ENCODE measurements at places on chromosomes 2 and 18.

- DNase-seq: no peak
Measured at GRCh38 chr2:234502919-234503285, 6.0 kb upstream of the ARL4C start.

GRCh38 chr2:55761526-55761925, 67.9 kb upstream of the PNPT1 start:
- DNase-seq: peak; percentile 88

DNA sequence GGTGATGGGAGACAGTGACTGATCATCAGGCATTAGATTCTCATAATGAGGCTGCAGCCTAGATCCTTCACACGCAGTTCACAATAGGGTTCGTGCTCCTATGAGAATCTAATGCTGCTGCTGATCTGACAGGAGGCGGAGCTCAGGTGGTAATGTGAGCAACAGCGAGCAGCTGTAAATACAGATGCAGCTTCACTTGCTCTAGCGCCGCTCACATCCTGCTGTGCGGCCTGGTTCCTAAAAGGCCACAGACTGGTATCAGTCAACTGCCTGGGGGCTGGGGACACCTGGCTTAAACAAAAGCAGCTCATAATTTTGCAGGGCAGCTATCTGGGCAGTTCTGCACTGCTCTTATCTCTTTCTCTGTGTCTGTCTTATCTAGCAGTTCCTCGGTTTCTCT, 20.4 kb upstream of the CD226 start:
- no peak for DNase-seq

DNA sequence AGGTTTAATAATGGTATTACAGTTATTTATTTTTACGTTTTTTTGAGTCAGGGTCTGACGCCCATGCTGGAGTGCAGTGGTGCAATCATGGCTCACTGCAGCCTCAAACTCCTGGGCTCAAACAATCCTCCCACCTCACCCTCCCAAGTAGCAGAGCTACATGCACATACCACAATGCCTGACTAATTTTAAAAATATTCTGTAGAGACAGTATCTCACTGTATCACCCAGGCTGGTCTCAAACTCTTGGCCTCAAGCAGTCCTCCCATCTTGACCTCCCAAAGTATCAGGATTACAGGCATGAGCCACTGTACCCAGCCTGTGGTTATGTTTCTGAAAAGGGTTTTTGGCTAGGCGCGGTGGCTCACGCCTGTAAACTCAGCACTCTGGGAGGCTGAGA, 120.8 kb downstream of the ESCO1 start:
- no peak for DNase-seq

GRCh38 chr2:207897541-207898353, 127.6 kb downstream of the PLEKHM3 start:
- no peak for DNase-seq

DNA sequence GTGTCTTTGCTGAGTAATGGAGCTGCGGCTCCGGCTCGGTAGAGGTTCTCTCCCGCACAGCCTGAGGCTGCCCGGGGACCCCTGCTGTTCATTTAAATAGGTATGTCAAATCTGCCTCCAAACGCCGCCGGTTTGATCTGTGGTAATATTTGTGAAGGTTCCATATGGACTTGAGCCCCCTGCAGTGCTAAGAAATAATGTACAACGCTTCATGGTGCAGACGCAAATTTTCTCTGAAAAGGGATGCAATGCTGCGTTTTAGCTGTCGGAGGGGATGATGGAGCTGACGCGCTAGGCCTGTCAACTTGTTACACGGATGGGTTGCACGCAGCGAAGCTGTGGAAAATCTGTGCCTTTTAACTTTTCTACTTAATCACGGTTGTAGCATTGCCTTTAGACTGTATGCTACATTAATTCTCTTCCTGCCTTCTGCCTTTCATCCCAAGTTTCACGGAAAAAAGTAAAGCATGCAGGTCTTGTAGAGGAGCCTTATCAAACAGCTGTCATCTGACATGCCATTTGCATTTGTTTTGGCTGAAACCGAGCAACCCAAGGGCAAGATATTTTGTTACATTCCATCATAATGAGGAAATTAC, 43.2 kb downstream of the MRPS9 start:
- DNase-seq: peak; percentile 45

- no peak for DNase-seq
Measured at GRCh38 chr18:6428851-6429395, 14.2 kb upstream of the L3MBTL4 start.

DNA sequence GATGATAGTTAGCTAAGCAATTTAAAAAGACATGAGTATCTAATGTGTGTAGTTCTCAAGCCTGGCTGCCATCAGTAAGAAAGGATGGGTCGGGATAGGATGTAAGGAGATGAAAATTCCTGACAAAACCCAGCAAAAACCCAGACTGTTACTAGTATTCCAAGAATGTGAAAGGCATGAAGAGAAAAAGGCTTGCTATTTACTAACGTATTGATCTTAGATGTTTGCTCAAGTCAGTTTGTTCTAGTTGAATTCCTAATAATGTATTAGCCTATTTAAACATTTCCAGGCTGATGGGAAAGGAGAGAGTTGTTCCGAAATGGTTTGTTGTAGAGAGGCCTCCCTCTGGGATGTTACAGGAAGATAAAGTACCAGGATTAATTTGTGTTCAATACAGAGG, 88.2 kb downstream of the ZNF532 start:
- no peak for DNase-seq

DNA sequence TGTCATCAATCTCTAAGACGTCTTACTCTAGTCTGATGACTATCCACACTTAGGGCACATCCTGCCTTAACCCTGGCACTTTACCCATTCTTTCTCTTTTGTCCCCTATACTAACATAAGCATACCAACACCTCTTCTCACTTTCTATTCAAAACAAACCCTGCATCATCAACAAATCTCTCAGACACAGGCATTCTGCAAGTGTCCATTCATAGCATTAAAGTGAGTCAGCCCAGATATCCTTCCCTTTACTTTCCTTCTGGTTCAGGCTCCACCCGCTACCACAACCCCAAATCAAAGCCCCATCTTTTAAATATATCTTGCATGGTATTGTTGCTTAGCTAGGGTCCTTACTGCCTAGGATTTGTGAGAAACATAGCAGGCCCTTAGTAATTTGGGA, 3.8 kb downstream of the GRB14 start:
- DNase-seq: no peak

- no peak for DNase-seq
Measured at GRCh38 chr2:236219411-236219810, 44.8 kb downstream of the ASB18 start.

GRCh38 chr18:64807560-64807959, 658.7 kb upstream of the LINC00305 start:
- no peak for DNase-seq

GRCh38 chr2:205868773-205869333, 186.6 kb downstream of the NRP2 start:
- DNase-seq: no peak

DNA sequence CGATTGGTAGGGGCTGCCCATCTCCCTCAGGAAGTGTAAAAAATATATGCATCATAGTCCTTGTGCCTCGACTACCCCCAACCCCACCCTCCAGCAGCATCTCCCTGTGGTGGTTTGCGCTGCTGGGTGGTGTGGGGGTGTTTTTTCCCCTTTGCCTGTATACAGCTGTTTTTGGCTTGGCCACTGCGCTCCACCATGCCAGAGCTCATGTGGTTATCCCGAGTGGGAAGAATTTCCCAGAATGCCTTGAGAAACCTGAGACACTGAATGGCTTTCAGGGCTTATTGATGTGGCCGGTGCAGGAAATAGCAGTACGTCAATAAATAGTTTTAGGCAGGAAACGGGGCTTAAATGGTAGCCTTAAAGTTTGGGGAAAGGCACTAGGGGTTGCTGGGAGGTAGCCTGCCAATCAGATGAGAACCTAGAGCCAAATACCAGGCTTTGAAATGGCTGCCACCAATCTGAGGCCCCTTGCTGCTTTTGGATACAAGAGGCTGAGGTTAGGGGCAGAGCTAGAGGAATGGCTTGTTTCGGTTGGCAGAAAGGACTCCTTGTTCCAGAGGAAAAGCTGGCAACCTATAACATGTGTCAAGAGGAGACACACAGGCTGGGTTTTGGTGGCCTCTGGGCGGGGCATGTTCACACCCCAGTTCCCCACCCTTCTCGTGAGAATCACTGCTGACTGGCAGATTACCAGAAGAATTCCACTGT, 144.1 kb downstream of the SMAD7 start:
- peak; percentile 35 for DNase-seq

- DNase-seq: no peak
Measured at GRCh38 chr2:30936977-30937376, 129.7 kb upstream of the CAPN13 start.

DNA sequence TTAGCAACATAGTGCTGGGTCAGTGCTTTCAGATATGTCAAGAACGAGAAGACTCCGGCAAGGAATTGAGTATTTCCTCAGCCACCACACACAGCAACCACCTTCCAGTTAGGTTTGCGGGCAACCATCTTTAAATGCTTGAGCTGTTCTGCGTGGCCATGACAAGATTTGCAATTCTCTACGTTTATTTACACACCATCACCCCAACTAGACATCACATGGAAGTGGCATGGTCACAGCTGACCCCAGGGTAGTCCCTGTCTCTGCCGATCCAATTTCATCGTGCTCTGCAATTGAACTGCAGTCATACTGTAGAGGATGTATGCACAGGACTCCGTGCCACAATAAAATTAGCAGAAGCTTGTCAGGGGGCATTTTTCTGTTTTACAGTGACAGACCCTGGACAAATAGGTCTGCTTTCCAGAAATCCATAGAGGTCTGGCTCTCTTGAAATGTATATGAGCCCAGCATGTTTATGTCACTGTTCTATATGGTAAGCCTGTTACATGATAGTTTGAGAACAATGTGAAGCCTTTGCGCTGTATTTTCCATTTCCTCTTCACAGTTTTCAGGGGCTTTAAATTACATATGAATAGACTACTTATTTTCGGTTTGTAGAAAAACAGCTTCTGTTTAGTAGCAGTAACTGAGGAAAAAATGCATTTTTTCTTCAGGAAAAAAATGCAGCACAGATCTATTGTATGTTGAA, 605.2 kb downstream of the NR4A2 start:
- DNase-seq: no peak

DNA sequence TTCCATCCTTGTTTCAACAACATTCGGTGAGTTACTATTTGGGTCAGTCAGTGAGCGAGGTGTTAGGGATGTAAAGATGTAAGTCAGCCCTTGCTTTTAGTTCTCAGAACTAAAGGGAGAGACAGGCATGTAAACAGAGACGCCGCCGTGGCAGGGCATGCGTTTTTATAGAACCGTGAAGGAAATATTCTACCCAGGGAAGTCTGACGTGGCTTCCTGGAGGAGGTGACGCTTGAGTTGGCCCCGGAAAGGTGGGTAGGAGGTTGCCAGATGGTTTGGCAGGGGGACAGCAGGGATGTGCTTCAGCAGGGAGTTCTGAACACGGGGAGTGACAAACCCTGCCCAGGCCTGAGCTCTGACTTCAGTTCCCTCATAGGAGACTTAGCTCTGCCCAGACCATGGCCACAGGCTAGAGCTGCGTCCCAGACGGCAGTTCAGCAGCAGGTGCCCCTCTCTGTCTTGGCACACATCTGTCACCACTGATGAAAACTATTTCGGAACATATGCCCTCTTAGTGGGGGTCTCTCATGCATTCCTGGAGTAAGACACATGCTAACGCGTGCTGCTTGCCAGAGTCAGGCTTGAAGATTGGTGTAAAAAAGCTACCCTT, 23.4 kb upstream of the RPL31 start:
- DNase-seq: peak; percentile 60

DNA sequence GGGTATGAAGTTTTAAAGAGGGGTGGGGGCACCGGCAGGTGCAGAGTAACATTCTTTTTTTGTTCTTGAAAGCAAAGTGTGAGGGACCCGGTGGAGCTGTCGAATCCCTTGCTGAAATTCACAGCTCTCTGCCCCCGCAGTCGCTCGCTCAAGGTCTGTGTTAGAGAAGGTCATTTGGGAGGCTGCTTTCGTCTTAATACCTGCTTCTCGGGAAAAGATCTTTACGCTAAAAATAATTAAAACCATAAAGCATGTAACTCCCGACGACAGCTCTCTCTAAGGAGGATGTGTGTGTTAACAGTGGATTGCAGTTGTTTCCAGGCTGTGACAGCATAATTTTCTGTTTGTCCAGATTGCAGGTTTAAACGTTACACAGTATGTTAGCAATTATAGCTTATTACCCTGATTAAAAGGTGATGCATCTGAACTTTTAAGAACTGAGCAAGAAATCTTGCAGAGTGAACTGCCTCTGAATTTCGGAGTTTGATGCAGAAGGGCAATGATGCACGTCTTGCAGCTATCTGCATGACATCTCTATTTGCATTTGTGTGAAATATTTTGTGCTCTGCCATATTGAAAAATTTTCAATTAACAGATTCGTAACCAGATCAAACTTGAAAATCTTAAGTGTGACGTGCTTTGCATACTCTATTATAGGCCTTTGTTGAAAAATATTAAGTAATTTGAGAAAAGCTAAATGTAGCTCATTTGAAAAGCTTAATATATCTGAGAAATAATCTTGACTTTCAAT, 954 bp downstream of the RAPGEF4 start:
- no peak for DNase-seq

GRCh38 chr2:159029936-159030335, 61.5 kb downstream of the TANC1 start:
- DNase-seq: no peak

GRCh38 chr2:191020742-191021381, 6.9 kb upstream of the STAT1 start:
- peak; percentile 94 for DNase-seq

- no peak for DNase-seq
Measured at GRCh38 chr2:165268754-165269153, 29.5 kb downstream of the SCN2A start.

GRCh38 chr18:50190926-50191325, 4.0 kb downstream of the MYO5B start:
- DNase-seq: no peak

GRCh38 chr2:20633001-20633400, 17.9 kb downstream of the HS1BP3 start:
- DNase-seq: no peak

GRCh38 chr2:198113316-198113715, 308.9 kb downstream of the PLCL1 start:
- no peak for DNase-seq

DNA sequence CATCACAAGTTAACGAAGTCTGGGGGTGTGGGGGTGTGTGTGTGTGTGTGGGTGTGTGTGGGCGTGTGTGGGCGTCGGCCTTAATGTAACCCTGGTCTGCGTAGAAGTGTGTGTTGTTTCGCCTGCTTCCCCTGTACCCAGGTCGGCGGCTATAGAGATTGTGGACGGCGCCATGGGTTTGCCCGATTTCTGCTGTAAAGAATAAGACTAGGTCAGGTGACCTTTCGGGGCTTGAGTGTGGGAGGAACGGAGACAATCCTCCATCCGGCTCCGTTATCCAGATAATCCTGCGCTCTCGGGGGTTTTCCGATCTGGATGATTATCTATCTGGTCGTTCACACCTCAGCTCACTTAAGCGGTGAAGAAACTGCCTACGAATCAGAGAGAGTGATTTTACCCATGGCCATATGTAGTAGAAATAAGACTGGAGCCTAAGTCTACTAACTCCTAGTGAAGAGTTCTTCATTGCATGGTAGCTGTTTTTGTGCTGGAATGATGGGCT, 543 bp downstream of the HADHB start:
- DNase-seq: peak; percentile 70

DNA sequence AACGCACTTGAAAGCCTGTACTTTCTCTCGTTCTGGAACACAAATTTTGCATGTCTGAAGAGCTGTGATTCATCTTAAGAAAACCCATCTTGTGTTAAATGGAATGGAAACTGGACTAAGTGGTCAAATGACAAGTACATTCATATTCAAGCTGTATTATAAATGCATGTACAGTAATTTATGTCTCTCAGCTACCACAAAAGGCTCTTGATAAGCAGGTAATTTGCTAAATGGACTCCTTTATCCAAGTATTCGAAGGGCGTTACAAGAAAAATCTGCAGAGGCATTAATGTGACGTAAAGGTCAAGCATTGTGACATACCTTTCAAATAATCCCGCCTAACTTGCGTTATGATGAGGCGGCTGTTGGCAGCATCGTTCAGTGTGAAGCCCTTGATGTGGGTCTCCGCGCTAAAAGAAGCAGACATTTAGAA, 66.6 kb downstream of the ABCG8 start:
- DNase-seq: no peak
